Activated CD4-positive, alpha-beta T cell treated with anti-CD3 and anti-CD28 coated beads, Interleukin-10, Interleukin-2, amounts not matched to agents 100 ng/mL and 50 ng/mL, durations not matched to agents 16 hours and 8 hours (primary cell): ENCODE measurements at places on chromosomes 3 and 15.

DNA sequence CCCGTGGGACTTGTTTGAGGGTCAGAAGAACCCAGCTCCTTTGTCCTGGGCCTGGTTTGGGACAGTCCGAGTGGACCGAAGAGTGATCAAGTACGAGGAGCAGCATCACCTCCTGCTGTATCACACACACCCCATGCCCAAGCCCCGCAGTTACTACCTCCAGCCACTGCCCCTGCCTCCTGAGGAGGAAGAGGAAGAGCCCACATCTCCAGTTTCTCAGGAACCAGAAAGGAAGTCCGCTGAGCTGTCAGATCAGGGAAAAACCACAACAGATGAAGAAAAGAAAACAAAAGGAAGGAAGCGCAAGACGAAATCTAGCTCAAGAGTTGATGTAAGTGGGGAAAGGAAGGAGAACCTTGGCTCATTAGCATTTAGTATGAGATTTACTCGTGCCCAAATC is 3.3 kb upstream of the P2RY12 start:
- DNase-seq = no peak

DNA sequence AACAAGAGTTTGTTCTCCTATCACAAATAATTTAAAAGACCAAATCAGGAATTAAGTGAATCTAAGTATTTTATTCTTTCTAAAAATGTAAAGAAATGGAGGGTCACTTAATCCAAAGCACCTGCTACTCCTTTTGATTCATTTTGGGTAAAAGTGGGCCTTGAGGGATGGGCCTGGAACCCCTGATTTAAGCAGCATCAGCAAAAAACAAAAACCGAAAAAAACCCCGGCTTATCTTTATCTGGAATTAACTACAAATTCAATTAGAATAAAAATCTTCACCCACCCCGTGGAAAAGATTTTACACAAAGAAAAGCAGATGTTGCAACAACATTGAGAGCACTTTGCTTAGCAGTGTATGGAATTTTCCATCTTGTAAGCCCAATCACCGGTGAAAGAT is 1018.2 kb downstream of the MCTP2 start:
- no peak for DNase-seq

- no peak for DNase-seq
Observed at GRCh38 chr15:30036036-30036703, 46.6 kb upstream of the GOLGA8J start.

DNA sequence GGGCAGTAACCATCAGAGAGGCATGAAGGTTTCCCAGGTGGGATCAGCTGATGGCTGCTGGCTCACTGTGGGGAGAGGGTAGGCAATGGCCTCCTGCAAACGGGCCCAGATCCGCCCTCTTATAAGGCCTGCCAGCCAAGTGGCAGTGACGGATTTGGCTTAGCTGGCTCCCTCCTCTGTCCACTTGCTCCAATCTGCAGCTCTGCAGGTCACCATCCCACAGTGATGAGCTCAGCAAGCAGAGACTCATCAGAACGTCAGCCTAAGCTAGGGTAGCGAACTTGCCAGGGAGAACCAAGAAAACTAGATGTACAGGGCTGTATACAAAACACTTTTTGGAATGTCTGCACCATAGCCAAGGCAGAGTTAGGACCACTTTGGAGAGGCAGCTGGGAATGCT is 62.8 kb upstream of the DCLK3 start:
- no peak for DNase-seq

GRCh38 chr3:27535809-27536392 is 51.7 kb upstream of the SLC4A7 start:
- no peak for DNase-seq

DNA sequence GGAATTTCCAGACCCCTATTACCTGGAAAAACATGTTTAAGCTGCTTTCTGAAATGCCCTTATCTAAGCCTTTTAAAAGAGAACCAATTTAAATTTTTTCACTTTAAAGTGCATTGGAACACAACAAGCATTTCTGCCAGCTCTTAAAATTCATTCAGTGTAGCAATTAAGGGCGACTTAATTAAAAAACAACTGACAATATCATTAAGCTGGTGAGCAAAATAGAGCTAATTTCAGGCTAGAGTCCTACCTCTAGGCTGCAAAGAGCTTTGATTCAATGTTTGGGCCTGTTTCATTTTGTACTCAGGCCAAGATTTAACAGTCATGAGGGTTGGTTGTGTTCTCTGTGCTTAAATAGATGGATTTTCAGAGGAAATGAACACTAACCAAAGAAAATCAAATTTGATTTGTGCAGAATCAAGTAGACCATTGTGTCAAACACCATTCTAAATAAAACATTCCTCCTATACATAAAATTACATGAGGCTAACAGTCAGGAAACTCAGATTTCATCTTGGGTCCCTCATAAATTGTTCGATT is 114.6 kb downstream of the TMEM108 start:
- no peak for DNase-seq

GRCh38 chr3:179348325-179349013 is 960 bp downstream of the MFN1 start:
- peak; percentile 33 for DNase-seq

GRCh38 chr3:37531066-37531720 is 330.5 kb upstream of the CTDSPL start:
- DNase-seq = no peak

- DNase-seq = no peak
Observed at GRCh38 chr15:55700876-55701275, 42.1 kb downstream of the PRTG start.

DNA sequence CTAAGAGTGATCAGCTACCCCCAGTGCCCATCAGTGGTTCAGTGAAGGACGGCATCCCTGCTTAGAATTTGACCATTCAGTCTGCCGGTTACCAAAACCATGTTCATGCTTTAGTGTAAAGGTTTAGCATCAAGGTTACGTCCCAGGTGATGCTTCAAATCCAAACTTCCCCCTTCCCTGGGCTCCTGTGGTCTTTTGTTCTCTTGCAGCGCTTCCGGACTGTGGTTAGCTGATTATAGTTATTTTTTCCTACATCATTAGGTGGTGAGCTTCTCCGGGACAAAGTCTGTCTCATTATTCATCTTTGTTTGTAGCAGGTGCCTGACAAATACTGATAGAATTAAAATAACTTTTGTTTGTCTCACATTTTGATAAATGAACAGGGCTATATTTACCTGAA is 28.3 kb upstream of the MYZAP start:
- DNase-seq = peak; percentile 22

- no peak for DNase-seq
Observed at GRCh38 chr15:77578641-77579372, 53.9 kb downstream of the LINGO1 start.

DNA sequence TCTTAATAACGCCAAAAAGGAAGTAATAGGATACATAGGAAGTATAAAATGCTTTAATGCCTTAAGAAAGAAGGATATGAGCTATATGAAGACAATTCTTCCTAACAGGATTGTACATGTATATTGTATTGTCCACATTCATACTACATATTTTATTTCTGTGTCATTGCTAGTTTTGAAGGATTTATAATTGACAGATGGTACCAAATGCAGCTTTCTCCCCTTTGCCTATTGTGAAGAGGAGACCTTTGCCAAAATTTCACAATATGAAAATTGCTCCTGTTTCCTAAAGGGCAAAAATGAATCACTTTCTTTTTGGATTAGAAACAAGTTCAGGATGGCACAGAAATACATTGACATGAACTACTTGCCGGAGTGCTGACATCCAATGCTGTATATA is 34.8 kb upstream of the EOMES start:
- DNase-seq = no peak

DNA sequence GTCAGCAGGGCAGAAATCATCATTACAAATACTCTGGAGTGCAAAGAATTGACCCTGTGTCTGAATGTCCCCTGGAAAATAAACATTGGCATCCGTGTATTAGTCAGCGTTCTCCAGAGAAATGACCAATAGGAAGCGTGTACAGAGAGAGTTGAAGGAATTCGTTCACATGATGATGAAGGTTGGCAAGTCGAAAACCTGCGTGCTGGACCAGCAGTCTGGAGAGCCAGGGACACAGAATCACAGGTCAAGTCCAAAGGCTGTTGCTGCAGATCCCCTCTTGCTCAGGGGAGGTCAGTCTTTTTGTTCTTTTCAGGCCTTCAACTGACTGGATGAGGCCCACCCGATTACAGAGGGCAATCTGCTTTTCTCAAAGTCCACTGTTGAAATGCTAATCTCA is 16.6 kb downstream of the GP9 start:
- DNase-seq = no peak

DNA sequence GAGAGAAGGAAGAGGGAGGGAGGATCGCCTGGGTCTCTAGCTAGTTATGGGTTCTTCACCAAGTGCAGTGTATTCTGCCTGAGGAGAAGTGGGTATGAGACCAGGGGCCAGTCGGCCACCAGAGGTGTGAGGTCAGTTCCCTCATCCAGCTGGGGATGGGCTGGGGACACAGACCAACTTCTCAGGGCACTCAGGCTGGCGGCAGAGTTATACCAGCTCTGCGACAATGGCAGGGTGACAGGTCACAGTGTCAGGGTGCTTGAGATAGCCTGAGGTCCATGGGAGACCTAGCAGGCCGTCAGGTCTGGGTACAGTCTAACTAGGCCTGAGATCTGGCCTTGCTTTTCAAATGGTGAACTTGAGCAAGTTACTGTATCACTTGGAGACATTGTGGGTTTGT is 31.4 kb upstream of the PLXNA1 start:
- DNase-seq = no peak

GRCh38 chr3:109707617-109708016 is 370.3 kb upstream of the DPPA4 start:
- no peak for DNase-seq

GRCh38 chr3:159938714-159939113 is 49.9 kb upstream of the IL12A start:
- DNase-seq = no peak

DNA sequence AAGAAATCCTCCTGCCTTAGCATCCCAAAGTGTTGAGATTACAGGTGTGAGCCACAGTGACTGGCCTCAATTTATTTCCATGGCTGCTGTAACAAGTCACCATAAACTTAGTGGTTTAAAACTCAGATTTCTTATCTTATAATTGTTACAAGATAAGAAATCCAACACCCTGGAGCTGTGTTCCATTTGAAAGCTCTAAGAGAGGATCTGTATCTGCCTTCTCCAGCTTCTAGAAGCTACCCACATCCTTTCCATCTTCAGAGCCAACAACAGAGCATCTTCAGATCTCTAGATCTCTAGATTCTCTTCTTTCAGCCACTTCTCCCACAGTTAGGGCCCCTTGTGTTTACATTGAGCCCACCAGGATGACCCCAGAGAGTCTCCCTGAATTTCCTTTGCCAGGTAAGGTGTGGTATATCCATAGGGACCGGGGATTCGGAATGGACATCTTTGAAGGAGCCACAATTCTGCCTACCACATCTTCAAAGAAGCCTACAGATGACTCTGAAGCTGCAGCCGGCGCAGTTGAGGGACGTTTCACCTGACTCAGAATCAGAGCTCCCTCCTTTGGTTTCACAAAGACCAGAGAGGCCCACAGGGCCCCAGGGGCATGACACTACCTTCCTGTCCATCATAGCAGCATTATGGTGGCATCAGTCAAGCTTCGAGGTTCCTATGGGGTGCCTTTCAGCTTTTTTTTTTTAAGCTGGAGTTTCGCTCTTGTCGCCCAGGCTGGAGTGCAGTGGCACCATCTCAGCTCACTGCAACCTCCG is 87.0 kb upstream of the IGF1R start:
- no peak for DNase-seq

DNA sequence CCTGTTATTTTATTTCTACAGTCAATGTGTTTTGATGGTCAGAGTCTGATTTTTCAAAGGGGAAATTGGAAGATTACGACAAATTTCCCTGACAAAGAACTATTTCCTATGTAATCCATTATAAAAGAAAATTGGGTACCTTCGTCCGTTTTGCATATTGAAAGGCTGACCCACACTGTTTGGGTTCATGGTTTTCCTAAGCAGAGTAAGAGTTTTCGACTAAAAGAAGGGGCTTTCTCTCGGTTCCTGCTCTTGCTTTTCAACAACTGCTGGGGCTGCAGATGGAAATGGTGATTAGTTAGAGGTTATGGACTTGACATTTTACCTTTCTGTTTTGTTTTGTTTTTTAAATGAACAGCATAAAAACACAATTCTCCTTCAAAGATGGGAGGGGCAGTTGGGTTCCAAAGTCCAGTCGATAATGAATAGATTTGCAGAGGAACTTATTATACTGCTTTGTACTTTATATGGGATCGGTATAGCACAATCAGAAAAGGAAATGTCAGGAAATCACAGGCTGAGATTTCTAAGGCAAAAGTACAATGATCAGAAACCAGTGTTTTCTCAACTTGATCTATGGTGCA is 978 bp downstream of the KCNMB2 start:
- DNase-seq = no peak

- DNase-seq = no peak
Observed at GRCh38 chr3:64489361-64490044, 198.3 kb downstream of the ADAMTS9 start.

GRCh38 chr3:66411961-66412887 is 88.6 kb downstream of the LRIG1 start:
- no peak for DNase-seq

DNA sequence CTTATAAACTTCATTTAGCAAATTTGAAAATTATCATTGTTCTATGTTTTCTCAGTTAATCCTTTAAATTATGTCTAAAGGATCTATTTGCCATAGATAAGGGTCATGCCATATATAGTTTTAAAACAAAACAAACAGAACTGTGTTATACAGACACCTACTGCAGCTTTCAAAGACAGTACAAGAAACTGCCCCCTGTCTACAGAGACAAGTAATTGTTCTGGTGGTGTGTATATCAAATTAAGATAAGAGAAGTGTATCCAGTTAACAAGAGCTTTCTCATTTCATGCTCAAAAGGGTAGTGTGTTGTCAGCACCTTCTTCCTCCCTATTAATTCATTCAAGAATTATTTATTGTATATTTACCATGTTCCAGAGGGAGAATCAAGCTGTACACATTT is 201.2 kb downstream of the FMN1 start:
- DNase-seq = no peak

DNA sequence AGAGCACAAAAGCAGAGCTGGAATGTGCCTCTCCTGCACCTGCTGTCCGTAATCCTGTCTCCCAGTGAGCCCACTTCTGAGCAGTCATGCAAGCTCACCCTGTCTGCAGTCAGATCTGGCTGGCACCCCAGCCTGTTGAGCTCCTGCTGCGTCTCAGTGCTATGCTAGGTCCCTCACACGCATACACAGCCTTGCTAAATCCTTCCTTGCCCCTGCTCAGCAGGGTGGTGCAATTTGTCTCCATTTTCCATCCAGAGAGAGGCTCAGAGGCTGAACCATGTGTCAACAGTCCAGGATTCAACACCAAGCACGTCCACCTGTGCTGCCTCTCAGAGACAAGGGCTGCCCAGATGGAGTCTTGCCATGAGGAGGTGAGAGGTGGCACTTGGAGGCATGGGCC is 11.0 kb downstream of the POMGNT2 start:
- no peak for DNase-seq
